ENCODE measurements at places on chromosomes 4 and X.

DNA sequence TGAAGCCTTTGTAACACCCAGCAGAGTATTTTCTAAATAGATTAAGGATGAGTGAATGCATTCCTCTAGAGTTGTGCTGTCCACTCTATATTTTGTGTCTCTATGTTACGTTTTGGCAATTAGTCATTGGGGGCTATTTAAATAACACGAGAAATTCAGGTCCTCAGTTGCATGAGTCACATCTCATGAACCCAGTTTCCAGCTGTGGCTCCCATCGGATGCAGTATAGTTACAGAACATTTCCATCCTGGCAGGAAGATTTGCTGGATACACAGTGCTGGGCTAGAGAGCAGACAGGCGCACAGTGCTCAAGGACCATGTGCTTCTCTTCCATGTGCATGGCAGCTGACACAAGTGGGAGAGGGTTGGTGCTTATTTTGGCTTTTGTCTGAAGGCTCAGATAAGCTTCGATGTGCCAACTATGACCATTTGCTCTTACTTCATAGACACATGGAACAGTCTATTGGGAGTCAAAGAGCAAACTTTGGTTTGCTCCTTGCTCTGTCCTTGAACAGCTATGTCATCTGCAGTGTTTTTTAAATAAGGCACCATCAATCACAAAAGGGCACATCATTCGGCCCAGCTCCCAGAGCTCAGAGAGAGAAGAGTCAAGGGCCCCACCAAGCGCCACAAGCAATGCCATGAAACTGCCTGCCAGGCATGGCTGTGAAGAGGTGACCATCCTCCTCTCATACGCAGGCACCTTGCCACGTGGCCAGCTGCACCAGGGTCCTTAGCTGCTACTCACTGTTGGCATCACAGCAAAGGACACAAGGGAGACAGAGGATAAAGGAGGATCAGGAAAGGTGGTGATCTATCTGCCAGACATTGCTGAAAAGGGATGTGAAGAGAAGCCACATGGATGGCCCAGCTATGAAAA, 8.1 kb upstream of the STS start:
- no peaks in the 10 kb centered on the region for H3K27me3 ChIP-seq
- no peak overlapping the region for H3K4me3 ChIP-seq
- DNase-seq = no peak
- H3K4me1 ChIP-seq = no peaks in the 10 kb centered on the region
- no peaks in the 10 kb centered on the region for H3K36me3 ChIP-seq

DNA sequence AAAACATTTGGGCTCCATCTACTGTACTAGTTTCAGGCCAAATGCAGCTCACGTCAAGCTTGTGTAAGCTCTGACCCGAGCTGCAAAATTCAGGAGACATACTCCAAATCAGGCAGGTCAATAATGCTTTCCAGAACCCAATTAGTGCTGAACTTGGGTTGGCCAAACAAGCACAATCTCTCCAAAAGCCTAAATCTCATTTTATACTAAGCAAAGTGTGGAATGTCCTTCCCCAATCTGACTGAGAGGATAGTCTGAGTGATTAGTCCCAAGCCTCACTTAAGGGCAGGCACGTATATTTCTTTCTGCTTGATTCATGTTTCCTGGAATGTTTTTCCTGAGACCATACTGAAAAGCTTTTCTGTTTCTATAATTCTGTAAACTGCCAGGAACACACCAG, 79.9 kb downstream of the NKX6-1 start:
- no peaks in the 10 kb centered on the region for H3K36me3 ChIP-seq
- H3K4me1 ChIP-seq = no peaks in the 10 kb centered on the region
- DNase-seq = no peak

DNA sequence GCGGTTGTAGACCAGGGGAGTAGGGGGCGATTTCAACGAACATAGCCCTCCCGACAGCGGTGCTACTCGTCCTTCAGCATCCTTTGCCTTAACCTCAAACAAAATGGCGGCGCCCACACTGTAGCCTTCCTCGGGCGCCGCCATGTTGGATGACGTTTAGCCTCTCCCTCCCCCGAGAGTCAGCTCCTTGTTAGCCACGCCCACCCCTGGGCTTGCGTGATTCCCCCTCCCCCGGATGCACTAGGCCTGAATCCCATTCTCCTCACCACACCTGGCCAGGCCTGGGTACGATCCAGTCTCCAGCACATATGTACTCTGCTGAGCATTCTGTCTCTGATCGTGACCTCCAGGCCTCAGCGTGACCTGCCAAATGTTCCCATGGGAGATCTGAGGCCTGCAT, 49.0 kb upstream of the ZNF157 start:
- H3K36me3 ChIP-seq = no peaks in the 10 kb centered on the region
- no peaks in the 10 kb centered on the region for H3K27me3 ChIP-seq
- no peak overlapping the region for H3K4me3 ChIP-seq
- no peak for DNase-seq
- H3K27ac ChIP-seq = no peak overlapping the region

DNA sequence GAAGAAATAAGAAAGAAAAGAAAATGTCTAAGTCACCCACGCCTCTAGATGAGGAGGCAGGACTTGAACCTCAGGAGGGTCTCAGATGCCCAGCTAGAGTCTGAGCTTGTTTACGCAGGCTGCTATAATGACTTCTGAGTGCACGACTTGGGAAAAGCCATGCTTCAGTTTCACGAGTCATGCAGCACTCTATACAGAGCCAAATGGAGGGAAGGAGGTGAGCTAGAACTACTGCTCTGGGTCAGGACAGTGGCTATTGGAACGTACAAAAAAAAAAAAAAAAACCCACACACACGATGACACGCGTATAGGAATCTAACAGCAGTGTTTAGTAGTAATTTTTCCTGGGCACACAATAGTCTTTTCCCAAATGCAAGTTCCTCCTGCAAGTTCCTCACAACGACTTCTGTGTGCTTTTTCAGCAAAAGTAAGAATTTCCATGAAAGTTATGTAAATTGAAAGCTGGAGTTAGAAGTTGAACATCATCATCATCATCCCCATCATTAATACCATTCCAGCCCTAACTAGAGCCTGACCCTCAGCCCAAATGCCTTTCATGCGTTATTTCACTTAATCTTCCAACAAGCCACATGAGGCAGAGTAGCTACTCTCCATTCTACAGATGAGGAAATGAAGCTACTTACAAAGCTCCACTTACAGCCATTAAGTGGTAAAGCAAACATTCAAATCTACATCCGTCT, 36.6 kb downstream of the IRF2 start:
- no peak overlapping the region for H3K4me3 ChIP-seq
- H3K27ac ChIP-seq = no peak overlapping the region
- H3K4me1 ChIP-seq = peaks cover 20% of the 10 kb centered on the region
- no peaks in the 10 kb centered on the region for H3K36me3 ChIP-seq
- H3K27me3 ChIP-seq = no peaks in the 10 kb centered on the region

DNA sequence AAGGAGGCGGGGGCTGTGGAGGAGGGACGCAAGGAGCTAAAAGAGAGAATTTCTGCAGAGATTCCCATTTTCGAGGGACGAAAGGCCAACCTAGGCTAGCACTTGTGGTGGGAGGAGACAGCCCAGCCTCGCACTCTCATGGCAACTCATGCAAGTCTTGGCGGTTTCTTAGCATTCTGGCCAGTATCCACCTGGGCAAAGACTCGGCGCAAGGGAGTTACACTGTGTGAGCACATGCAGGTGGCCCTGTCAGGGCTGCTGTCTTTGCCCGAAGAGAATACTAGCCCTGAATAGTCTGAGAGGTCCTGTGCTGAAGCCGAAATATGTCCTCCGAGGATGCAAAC, 15.5 kb downstream of the MCF2 start:
- H3K4me3 ChIP-seq = no peak overlapping the region
- H3K4me1 ChIP-seq = peaks cover 16% of the 10 kb centered on the region
- H3K36me3 ChIP-seq = no peaks in the 10 kb centered on the region
- no peak overlapping the region for H3K27ac ChIP-seq

DNA sequence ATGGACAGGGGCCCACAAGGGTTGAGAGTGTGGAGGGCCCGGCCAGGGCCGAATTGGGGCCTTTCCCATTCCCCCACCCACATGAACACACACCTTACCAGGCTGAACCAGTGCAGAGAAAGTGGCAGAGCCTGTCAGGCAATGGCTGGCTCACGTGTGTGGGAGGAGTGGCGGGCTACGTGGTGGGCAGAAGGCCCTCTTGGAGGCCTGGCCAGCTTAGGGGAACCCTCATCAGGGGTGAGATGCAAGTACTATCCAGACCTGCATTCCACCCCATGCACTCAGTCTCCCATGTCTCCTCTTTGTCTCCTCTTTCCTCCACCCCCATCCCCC, 965 bp downstream of the TCEAL4 start:
- H3K4me1 ChIP-seq = no peaks in the 10 kb centered on the region
- no peaks in the 10 kb centered on the region for H3K27me3 ChIP-seq
- peak overlapping the region; percentile 65 for H3K4me3 ChIP-seq
- H3K27ac ChIP-seq = peak overlapping the region; percentile 88
- H3K36me3 ChIP-seq = no peaks in the 10 kb centered on the region

DNA sequence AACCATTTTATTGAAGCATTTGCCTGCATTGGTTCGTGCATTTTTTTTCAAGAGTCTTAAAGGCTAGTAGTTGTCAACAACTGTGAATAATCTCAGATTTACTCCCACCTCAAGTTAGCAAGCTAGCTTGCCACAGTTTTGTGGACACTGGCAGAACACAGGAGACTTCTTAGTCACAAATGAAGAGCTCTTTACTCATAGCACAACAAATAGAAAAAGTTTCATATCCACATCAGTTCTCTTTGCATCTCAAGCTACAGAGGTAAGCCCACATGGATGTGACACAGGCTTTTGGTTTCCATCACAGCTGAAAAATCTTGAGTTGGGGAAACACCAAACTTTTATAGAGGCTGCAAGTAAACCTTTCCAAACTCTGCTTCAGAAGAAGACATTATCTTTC, 2315.7 kb upstream of the TENM3 start:
- H3K36me3 ChIP-seq = no peaks in the 10 kb centered on the region
- H3K27me3 ChIP-seq = no peaks in the 10 kb centered on the region
- no peaks in the 10 kb centered on the region for H3K4me1 ChIP-seq
- DNase-seq = no peak
- H3K27ac ChIP-seq = no peak overlapping the region

- H3K27ac ChIP-seq = peak overlapping the region; percentile 89
- DNase-seq = peak; percentile 51
- peaks cover 10% of the 10 kb centered on the region for H3K4me1 ChIP-seq
Measured at GRCh38 chr4:75939890-75940691, 722 bp downstream of the NAAA start.

DNA sequence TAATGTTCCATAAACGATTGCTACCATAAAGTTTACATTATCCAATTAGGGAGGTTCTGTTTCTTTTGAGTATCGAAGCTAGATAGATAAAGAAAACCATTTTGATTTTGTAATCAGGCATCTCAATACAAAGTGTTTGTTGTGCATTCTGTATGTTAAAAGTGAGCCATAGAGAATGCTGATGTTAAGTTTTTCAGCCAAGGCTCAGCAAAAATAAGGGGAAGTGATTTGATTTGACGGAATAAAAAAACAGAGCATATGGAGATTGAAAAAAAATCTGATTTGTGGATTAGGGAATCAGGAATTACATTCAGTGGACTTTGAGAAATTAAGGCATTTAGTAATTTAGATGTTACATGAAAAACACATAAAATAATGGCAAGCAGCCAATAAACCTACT, 314.8 kb downstream of the PPP3CA start:
- no peak overlapping the region for H3K27ac ChIP-seq
- no peaks in the 10 kb centered on the region for H3K36me3 ChIP-seq
- H3K4me1 ChIP-seq = no peaks in the 10 kb centered on the region

- no peaks in the 10 kb centered on the region for H3K27me3 ChIP-seq
- H3K4me3 ChIP-seq = no peak overlapping the region
- no peaks in the 10 kb centered on the region for H3K36me3 ChIP-seq
- no peaks in the 10 kb centered on the region for H3K4me1 ChIP-seq
- no peak for DNase-seq
- H3K27ac ChIP-seq = peak overlapping the region; percentile 34
Measured at GRCh38 chrX:96692890-96693289, 8.2 kb downstream of the DIAPH2 start.

DNA sequence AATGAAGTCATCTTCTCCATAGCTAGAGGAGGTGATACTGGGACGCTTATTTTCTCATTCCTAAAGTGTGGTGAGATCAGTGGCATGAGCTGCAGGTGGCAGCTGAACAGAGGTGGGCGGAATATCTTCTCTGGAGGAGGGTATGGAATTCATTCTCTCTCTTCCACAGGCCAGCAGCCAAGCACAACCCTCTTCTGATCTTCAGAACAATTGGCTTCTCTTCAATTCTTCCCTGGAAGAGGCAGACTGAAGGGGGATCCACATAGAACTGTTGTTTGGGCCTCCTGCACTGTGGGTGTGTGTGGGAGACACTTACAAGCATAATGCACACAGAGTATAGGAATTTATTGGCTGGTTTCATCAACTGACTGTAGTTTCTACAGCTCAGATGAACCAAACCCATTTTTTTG, 180.4 kb upstream of the RASGEF1B start:
- H3K27ac ChIP-seq = no peak overlapping the region
- H3K4me1 ChIP-seq = no peaks in the 10 kb centered on the region
- H3K36me3 ChIP-seq = no peaks in the 10 kb centered on the region
- no peak for DNase-seq

DNA sequence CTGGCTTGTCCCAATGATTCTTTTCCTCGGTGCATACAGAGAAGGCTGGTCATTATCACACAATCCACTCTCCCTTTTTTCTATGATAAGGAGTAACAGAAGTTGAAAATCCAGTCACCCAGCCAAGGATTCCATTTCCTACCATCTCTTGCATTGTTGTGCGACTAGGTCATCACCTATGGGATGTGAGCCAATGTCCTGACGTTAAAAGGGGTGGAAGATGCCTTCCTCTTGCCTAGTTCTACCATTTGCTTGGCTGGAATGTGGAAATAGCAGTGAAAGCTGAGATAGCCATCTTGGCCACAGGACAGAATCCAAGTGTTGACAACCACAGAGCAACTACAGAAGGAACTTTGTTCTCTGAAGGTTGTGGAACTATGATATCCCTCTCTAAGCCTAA, 132.2 kb upstream of the KIT start:
- H3K4me3 ChIP-seq = no peak overlapping the region
- H3K27ac ChIP-seq = no peak overlapping the region
- no peaks in the 10 kb centered on the region for H3K4me1 ChIP-seq
- H3K27me3 ChIP-seq = no peaks in the 10 kb centered on the region
- no peaks in the 10 kb centered on the region for H3K36me3 ChIP-seq

- H3K4me1 ChIP-seq = no peaks in the 10 kb centered on the region
- H3K27ac ChIP-seq = no peak overlapping the region
- no peak for DNase-seq
- H3K27me3 ChIP-seq = no peaks in the 10 kb centered on the region
Measured at GRCh38 chr4:90318193-90318592, 191.0 kb downstream of the CCSER1 start.

DNA sequence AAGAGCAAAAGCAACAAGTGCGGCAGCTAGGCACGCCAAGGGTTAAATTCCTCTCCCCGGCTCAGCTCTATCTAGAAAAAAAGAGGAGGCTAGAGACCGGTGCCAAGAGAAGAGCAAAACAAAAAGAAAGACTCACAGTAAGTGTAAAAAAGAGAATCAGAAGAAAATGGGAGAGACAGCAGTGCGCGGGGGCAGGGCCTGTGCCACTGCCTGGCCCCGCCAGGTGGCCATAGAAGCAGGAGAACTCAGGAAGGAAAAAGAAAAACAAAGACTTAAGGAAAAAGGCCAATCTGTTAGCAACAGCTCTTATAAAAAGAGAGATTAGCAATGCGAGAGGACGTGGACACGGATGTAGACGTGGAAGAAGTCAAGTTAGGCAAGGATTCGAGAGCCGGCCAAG, 3.2 kb downstream of the ACOX3 start:
- no peaks in the 10 kb centered on the region for H3K36me3 ChIP-seq
- no peaks in the 10 kb centered on the region for H3K27me3 ChIP-seq
- peaks cover 40% of the 10 kb centered on the region for H3K4me1 ChIP-seq
- DNase-seq = no peak

GRCh38 chr4:139978692-139979091, 175.3 kb downstream of the MAML3 start:
- peaks cover 22% of the 10 kb centered on the region for H3K4me1 ChIP-seq
- no peak overlapping the region for H3K4me3 ChIP-seq
- H3K27me3 ChIP-seq = no peaks in the 10 kb centered on the region
- H3K27ac ChIP-seq = no peak overlapping the region
- DNase-seq = no peak
